Stimulated activated CD4-positive, alpha-beta T cell treated with anti-CD3 and anti-CD28 coated beads, Interleukin-4, amount 100 ng/mL, for 4 hours (primary cell): ENCODE measurements at places on chromosomes 1 and 21.
A peak's percentile ranks its signal among the peaks of the same experiment; 100 is the strongest.

GRCh38 chr1:109299558-109300343 lies 7.1 kb downstream of the MYBPHL start:
- DNase-seq, result no peak

- DNase-seq, result no peak
These were observed 424.6 kb upstream of the PTBP2 start for GRCh38 chr1:96296991-96297390.

DNA sequence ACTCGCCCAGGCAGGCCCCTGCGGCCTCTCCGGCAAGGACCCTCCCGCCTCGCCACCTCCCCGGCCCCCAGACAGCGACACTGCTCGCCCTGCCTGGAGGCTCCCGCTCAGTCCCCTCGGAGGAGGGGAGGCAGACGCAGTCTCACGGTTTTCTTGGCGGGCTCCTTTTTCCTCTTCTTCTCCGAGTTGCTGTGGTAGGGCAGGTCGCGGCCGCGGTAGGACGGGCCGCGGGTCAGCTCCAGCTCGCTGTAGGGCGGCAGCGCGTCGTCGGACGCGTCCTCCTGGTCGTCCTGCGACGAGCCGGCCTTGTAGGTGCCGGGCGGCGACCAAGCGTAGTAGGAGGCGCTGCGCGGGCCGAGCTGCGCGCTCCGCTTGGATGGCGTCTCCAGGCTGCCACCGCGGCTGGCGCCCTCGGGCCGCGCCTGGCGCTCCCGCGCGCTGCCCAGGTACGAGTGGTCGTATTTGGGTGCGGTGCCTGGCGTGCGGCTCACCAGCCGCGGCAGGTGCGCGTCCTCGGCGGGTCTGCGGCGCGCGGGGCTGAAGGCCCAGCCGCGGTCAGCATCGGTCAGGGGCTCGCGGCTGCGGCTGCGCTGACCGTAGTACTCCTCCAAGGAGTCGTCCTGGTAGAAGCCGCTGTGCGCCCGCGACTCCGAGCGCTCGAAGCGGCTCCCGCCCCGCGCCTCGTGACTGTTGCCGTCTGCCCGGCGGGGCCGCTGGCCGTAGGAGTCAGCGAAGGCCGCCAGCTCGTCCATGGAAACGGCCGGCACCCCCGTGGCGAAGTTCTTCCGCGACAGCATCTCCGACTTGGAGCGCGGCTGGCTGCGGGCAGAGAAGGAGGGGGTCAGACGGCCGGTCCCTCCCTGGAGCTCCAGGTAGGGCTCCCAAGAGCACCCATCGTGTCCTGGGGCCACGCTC lies 44.8 kb upstream of the TADA1 start:
- DNase-seq, result no peak

DNA sequence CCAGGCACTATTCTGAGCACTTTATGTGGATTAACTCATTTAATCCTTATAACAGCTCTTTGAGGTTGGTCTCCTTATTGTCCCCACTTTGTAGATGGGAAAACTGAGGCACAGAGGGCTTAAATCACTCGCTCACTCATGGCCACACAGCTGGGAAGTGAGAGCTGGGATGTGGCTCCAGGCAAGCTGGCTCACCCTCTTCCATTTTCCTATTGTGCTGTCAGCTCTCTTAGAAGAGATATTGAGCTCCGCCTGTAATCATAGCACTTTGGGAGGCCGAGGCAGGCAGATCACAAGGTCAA lies 3.8 kb upstream of the COL8A2 start:
- DNase-seq, result no peak

DNA sequence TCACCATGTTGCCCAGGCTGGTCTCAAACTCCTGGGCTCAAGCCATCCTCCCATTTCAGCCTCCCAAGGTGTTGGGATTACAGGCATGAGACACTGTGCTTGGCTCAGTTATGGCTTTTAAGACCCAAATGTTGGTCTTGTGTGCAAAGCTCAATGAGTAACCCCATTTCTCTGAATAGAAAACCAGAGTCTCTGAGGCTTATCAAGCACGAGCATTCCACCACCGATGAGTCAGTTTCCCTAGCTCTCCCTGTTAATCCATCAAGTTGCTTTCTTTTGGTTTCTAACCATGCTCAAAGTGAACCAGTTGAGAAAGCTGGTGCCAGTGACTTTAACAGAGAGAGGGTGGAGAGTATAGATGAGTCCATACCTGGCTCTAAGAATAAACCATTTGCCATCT lies 350.9 kb upstream of the ADGRL2 start:
- no peak for DNase-seq

- peak; percentile 64 for DNase-seq
These were observed 19.8 kb upstream of the HSPG2 start for GRCh38 chr1:21956720-21957552.

GRCh38 chr1:32801096-32801715 lies 16.0 kb downstream of the YARS1 start:
- DNase-seq, result no peak

DNA sequence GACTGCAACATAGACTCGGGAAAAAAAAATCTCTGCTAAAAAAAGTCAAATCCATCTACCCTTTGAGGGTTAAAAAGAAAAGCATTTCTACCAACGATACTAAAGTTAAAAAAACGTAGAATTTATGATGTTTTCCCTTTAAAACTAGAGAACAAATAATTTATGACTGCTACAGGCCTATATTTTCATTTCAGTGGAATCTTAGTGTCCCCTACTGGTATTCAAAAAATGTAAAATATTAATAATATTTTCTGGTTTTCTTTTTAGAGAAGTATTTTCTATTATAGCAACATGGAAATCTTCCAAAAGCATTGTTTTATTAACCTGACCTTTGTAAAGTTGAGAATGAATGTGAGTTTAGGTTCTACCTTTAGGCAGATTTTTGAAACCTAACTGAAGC lies 1582.2 kb downstream of the MRPL39 start:
- no peak for DNase-seq

GRCh38 chr1:205580140-205580922 lies 51.5 kb downstream of the ELK4 start:
- no peak for DNase-seq

DNA sequence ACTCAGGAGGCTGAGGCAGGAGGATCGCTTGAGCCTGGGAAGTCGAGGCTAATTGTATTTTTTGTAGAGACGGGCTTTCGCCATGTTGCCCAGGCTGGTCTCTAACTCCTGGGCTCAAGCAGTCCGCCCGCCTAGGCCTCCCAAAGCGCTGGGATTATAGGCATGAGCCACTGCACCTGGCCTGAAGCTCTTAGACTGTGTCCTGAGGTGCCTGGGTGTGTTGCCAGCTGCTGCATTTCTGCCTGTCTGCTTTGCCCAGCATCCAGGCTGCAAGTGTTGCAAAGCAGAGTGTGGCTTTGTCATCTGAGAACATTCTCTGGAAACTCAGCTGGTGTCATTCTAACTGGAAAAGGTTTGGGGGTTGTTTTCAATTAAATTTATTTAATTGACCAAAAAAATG lies 105.0 kb downstream of the HUNK start:
- no peak for DNase-seq

- peak; percentile 86 for DNase-seq
These were observed 46.8 kb upstream of the A3GALT2 start for GRCh38 chr1:33367485-33368405.

- peak; percentile 32 for DNase-seq
These were observed 37.1 kb upstream of the CTTNBP2NL start for GRCh38 chr1:112358798-112359408.

DNA sequence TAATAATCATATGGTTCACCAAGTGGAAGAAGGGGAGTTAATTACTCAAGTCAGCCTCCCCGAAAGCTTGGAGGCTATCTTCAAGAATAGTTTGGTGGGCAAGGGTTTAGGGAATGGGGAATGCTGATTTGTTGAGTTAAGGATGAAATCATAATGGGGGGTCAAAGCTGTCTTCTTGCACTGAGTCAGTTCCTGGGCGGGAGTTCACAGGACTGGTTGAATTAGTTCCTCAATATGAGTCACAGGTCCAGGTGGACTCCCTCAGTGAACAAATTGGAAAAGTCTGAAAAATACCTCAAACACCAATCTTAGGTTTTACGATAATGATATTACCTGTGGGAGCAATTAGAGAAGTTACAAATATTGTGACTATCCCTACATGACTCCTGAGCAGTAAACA lies 115.2 kb upstream of the COA6 start:
- no peak for DNase-seq

- DNase-seq, result no peak
These were observed 69.4 kb downstream of the SLC30A10 start for GRCh38 chr1:219858980-219859379.

- DNase-seq, result no peak
These were observed 7.3 kb upstream of the AHCYL1 start for GRCh38 chr1:109977225-109977624.

GRCh38 chr1:226063977-226064815 lies 1.7 kb downstream of the H3-3A start:
- DNase-seq, result no peak

- DNase-seq, result no peak
These were observed 37.5 kb downstream of the HIVEP3 start for GRCh38 chr1:41880950-41881885.

- no peak for DNase-seq
These were observed 69.4 kb upstream of the SAMSN1 start for GRCh38 chr21:14615359-14615974.

GRCh38 chr1:55466373-55466772 lies 251.2 kb upstream of the USP24 start:
- no peak for DNase-seq

- no peak for DNase-seq
These were observed 60.5 kb upstream of the HP1BP3 start for GRCh38 chr1:20847611-20848080.

DNA sequence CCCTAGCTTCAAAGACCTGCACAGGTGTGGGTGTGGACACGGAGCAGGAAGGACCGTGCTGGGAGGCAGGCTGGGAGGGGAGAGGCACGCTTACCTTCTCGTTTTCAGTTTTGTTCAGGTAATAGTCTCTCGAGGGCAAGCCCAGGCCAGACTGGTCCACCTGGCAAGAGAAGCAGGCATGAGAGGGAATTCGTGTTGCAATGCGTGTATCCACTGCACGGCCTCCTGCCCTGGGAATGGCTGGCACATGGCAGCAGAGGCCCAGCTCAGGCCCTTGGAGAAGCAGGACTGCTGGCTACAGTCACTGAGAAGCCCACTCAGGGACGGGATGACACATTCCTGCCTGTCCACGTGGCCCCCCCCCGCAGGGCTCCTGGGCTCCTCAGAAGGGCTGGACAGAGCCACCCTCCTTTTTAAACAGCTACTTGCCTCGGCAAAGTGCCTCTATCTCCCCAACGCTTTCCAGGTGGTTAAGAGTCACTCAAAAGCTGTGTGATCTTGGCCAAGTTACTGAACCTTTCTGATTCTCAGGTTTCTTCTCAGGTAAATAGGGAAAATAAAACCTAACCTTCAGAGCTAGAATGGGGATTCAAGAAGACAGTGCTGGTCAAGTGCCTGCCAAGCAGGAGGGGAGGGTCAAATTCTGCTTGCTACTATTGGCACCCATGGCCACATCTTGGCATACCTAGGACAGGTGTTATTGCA lies 32.7 kb downstream of the ECE1 start:
- DNase-seq, result no peak

- DNase-seq, result no peak
These were observed 704 bp upstream of the TOMM40L start for GRCh38 chr1:161225178-161225533.

DNA sequence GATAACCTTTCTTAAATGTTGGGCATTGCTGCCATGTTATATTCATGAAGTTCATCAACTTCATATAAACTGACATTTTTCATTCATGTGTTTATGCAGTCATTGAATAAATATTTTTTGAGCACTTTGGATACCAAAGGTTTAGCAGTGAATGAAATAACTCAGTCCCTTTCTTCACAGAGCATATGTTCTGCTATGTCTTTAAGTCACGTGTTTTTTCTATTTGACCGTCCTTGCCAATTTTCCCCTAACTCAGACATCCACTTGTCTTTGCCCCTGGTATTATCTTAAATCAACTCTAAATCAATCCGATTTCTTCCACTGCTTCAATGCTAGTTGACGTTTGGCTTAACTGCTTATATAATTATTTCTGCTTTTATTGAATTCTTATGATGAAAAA lies 16.6 kb downstream of the ADARB1 start:
- DNase-seq, result no peak

DNA sequence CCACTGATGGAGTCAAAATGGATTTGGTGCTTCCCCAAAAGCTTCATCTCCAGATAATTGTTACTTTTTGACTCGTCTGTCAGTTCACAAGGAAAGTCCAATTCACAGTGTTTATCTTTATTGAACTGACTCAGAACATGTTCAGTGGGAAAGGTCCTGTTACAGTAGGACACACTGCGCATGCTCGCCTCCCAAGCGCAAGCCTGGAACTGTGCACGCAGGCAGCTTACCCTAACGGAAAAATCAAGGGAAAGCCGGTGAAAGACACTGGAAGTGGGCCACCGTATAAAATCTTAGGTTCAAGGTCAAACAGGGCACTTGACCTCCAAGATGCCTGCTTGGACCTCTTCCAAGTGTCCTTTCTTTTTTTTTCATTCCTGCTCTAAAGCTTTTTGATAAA lies 174.6 kb downstream of the USP25 start:
- DNase-seq, result no peak

- no peak for DNase-seq
These were observed 59.5 kb downstream of the DENND1B start for GRCh38 chr1:197715806-197716205.

DNA sequence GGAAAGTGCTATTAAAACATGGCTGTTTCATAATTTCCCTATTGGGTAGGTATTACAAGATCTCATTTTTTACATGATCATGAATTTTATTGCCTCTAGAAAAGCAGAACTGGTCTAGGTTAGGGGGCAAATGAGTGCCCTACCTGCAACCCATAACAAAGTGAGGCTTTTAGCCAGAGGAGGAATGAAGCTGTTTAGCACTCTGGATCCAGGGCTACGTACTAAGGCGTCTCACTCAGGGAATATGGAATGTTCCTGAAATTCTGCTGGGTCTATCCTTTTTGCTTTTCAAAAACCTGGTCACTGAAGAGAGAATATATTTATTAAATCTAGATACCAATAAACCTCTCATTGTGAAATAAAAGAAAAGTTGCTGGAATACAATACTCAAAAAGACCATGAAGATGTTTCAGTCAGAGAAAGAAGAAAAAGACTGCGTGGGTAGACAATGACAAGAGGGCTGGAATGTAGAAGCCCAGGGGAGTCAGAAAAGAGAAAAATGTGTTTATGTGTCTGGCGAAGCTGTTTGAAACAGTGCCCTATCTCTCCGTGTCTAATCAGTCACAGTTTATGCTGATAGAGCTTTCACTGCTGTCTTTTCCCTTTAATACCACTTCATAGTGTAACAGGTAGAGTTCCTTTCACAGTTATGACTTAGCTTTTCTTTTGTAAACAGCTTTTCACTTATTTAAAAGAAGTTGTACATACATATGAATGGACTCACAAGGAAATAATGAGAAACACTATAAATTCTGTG lies 25.0 kb upstream of the SYDE2 start:
- DNase-seq, result no peak

- no peak for DNase-seq
These were observed 140.6 kb downstream of the GALNT2 start for GRCh38 chr1:230207598-230207997.
